T-helper 1 cell (primary cell): ENCODE measurements at places on chromosomes 5 and 9.

GRCh38 chr5:94217216-94217615, 401.2 kb downstream of the KIAA0825 start:
- no peak for DNase-seq

GRCh38 chr5:178772351-178772750, 41.9 kb upstream of the ZNF354A start:
- no peak for DNase-seq

GRCh38 chr5:149826574-149826973, 96.5 kb downstream of the PPARGC1B start:
- DNase-seq = no peak

DNA sequence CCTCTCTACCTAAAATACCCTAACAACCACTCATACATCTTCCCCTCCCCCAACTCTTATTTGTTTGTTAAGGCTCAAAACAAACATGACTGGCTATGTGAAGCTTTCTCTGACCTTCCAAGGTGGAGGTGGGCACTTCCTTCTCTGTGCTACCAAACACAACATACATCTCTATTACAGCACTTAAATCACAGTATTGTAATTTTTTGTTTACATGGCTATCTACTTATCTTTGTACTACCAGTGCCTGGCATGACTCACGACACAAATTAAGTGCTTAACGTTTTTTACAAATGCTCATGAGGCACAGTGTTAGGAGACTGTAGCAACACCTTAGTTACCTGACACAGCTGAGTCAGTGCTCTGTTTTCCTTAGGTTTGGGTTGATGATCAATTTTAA, 18.6 kb downstream of the HOMER1 start:
- DNase-seq = no peak

GRCh38 chr9:8637626-8638025, 838.0 kb upstream of the DMAC1 start:
- DNase-seq = no peak

DNA sequence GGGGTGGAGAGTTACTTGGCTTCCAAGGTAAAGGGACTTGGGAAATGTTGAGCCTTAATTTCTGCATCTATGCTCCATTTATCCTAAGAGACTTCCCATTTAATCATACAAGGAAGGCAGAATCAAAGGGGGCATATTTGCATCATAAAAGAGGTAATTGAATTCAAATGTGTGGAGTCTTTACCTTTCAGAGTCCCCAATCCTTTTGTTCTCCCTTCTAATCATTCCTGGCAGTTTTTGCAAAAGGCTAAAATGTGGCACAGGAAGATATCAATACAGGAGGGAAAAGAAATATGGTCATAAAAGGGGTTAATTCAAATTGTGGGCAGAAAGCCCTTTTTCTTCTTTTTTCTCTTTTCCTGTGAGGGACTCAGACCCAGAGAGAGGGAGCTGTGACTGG, 69.5 kb downstream of the SFXN1 start:
- DNase-seq = no peak

- no peak for DNase-seq
Observed at GRCh38 chr5:135323701-135324132, 75.3 kb downstream of the MACROH2A1 start.

- DNase-seq = no peak
Observed at GRCh38 chr9:722388-722980, 119.0 kb upstream of the DMRT1 start.

DNA sequence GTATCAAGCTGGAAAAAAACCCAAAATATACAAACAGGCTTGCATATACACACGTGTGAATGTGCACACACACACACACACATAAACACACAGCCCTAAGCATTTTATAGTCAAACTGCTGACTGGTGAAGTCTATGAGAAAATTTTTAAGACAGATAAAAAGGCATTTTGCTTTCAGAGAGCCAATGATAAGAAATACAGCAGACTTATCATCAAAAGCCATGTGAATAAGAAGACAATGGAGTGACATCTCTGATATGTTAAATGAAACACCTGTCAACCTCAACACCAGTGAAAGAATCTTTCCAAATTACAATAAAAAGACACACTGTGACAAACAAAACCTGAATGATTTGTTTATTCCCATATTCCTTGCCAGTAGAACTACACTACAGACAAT, 233.3 kb downstream of the CDH9 start:
- DNase-seq = no peak

DNA sequence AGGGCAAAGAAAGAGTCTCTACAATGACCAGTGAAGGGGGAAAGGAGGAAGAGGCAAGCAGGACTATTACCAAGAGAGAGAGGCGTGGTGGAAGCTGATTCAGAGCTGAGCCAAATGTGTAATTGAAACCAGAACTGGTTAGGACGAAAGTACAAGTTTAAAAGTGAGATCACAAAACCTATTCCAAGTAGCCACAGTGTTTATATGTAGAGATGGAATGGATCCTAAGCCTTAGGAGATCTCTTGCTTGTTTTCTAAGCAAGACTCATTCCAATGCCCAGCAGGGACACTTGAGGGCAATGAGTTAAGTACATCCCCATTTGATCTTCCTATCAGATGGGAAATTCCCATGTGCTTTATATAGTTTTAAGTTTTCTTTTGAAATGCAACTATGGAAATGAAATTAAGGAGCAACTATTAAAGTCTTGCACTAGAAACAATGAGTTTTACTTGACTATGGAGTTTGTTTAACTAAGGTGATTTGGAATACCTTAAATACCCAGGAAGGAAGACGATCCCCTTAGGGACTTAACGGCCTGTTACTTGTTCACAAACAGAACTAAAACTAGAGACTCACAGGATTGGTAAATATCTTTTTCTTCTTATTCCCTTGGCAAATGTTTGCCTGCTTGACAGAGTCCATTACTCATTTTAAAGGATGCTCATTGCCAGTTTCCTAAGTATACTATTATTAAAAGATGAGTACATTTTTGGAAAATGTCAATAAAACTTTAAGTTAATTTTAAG, 51.1 kb upstream of the SNX2 start:
- no peak for DNase-seq

- DNase-seq = no peak
Observed at GRCh38 chr5:168931638-168932345, 352.6 kb upstream of the PANK3 start.

GRCh38 chr9:71608825-71609447, 159.4 kb downstream of the CEMIP2 start:
- no peak for DNase-seq

- no peak for DNase-seq
Observed at GRCh38 chr9:130931508-130932254, 7.4 kb downstream of the FIBCD1 start.

DNA sequence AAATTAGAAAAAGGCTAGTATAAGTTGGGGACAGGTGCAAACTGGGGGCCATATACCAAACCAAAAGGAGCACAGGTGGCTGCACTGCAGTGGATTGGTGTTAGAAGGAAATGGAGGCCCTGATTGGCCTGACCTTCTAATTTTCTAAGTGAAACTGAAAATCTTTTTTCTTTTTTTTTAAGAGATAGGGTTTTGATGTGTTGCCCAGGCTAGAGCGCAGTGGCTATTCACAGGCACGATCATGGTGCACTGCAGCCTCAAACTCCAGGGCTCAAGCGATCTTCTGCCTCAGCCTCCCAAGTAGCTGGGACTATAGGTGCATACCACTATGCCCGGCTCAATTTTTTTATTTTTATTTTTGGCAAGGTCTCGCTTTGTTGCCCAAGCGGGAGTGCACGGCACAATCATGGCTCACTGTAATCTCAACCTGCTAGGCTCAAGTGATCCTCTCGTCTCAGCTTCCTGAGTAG, 9.8 kb upstream of the CCDC69 start:
- DNase-seq = no peak

GRCh38 chr5:127988146-127988760, 95.3 kb upstream of the SLC12A2 start:
- no peak for DNase-seq

DNA sequence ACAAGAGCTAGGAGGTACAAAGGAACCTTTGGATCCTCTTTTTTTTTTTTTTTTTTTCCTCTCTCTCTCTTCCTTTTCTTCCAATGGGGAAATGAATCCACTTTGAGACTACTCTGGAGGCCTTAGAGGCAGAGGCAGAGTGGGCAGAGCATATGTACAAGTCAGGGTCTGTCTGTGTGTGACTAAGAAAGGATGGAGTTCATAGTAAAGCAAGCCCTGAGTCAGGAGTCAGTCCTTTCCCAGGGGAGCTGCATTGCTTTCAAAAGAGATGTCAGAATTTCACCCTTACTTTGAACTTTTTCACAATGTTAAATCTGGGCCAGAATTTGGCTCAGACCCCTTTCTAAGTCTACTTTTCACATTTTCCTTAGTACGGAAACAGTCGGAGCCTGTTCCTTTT, 792.4 kb upstream of the C9orf72 start:
- DNase-seq = no peak

DNA sequence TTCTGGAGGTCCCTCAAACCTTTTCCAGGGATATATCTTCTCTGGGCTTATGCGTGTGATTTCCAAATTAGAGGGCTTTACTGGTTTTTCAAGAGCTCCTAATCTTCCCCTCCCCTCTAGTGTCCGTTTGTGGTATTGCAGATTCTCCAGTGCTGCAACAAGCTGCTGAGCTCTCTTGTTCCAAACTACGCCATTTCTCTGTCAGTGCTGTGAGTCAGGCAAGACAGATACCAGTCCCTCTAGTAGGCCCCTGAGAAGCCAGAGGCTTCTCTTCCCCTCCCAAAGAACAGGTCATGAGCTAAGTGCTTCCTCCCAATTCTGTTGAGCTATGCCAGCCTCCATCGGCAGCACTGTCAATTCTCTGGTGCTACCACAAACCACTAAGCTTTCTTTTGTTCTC, 149.5 kb downstream of the FANCC start:
- peak; percentile 48 for DNase-seq

DNA sequence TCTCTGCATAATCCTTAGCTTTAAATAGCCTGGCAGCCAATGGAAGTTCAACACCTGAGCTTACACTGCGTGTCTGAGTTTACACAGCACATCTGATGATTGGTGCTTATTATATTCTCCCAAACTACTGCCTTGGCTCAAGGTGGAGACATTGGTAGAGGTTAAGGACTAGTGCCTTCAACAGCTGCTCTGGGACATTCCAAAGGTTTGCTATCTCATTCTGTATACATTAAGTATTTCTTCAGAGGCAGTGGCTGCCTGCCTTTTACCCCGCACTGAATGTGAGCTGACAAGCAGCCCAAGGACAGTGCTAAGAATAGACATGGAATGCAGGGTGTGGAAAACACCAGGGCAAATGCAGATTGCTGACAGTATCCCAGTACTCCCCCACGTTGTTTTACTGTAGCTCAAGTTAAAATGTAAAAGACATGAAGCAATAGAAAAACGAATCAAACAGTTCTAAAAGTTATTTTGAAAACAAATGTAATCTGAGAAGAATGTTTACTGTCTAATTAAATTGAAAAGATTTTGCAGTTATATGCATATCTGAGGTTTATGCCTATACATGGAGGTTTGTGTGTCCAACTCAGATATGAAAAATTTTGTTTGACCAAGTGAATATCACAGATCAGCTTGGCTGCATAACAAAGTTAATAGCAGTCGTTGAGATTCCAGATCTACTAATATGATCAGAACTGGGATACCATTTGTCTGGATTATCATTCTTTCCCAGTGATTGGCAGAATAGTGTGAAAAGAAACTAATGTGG, 1.8 kb downstream of the HSPB3 start:
- DNase-seq = no peak

GRCh38 chr5:103145196-103145595, 25.1 kb downstream of the PPIP5K2 start:
- DNase-seq = no peak

GRCh38 chr9:751137-752051, 90.1 kb upstream of the DMRT1 start:
- peak; percentile 43 for DNase-seq

GRCh38 chr9:118209343-118209742, 505.1 kb downstream of the TLR4 start:
- no peak for DNase-seq

DNA sequence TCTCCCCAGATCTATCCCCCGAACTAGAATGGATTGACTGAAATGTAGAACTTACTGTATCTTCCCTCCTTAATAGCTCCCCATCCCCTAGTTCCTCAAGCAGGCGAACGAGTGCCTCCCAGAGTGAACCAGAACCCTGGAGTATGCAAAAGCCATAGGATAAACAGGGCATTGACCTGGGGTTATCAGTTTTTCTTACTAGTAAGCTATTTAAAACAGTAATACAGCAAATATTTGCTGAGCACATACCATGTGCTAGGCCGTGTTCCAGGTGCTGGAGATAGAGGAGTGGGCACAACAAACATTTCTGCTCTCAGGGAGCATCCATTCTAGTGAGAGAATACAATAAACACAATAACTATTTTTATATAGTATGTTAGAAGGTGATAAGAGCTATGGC, 1.8 kb downstream of the SKP2 start:
- DNase-seq = no peak

DNA sequence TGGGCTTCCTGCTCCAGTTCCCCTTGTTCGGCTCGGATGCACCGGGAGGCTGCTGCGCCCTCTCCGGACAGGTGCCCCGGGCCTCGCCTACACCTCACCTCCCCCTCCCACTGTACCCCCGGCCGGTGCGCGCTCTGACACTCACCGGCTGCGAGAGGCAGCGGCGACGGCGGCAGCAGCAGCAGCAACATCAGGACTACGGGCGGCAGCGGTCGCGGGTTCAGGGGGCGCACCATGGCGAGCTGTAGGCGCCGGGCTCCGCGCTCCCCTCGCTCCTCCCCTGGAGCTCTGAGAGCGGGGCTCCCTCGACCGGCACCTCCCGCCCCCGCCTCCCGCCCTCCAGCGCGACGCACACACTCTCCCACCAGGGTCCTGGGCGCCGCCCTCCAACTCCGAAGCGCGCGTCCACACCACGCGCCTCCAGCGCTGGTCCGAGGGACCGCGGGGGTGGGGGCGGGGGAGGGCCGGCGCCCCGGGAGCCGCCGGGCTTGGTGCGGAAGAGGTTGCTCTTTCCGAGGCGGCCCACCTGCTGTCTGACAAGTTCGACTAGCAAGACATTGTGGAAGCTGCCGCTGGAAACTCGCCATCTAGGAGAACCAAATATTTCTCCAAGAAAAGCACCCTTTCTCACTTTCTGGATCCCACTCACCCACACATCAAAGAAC, at the start of gene GFRA3:
Gene GFRA3, minus strand, starts transcription at position 433 of the 665 bp plus-strand sequence. Its CDS starts 197 bp downstream, at position 236.
- DNase-seq = no peak

GRCh38 chr9:77011973-77012821, 7.3 kb upstream of the FOXB2 start:
- DNase-seq = peak; percentile 55

GRCh38 chr5:68415177-68416085, 199.9 kb downstream of the PIK3R1 start:
- DNase-seq = no peak

- no peak for DNase-seq
Observed at GRCh38 chr5:157734436-157734835, 3.2 kb downstream of the THG1L start.

GRCh38 chr9:99859243-99859980, 37.7 kb downstream of the NR4A3 start:
- no peak for DNase-seq

GRCh38 chr9:20310024-20310423, 312.3 kb downstream of the MLLT3 start:
- DNase-seq = no peak
